IPS DF 6.9 (cell line): ENCODE measurements at places on chromosomes 11 and 22.

DNA sequence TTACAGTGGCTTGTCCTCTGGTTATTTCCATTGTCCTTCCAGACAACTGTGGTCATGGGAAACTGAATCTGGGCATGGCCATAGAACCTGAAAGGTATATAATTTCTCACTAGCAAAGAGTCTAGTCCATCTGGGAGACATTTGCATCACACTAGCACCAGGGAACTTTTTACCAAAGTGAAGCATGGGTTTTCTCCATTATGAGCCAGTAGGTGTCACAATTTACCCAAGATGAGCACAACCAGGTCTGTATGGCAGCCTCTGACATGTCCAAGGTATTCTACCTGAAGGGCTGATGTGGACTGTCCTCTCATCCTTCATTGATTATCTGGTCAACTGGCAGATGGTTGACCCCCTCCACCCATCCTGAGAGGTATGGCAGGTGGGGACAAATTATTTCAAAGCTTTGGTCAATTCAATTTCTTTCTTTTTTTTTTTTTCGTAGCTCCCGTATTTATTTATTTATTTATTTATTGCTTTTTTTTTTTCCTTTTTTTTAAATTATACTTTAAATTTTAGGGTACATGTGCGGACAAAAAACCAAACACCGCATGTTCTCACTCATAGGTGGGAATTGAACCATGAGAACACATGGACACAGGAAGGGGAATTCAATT, 425.9 kb downstream of the TMEM135 start:
- peak; percentile 52 for DNase-seq

DNA sequence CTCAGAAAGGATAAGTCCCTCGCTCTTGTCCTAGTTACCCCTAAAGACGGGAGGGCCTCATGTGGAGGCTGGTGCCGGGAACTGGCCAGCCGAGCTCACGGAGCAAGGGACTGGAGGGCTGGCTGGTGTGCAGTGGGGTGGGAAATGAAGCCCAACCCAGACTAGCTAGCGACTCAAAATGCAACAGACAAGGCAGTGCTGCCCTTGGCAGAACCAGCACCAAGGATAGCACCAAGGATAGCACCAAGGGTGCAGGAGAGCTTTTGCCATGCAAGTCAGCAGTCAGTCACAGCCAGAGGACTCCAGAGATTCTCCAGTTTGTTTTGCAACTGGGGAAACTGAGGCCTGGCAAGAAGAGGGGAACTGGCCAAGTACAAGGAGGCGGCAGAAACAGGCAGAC, 6.5 kb upstream of the BATF2 start:
- no peak for DNase-seq

DNA sequence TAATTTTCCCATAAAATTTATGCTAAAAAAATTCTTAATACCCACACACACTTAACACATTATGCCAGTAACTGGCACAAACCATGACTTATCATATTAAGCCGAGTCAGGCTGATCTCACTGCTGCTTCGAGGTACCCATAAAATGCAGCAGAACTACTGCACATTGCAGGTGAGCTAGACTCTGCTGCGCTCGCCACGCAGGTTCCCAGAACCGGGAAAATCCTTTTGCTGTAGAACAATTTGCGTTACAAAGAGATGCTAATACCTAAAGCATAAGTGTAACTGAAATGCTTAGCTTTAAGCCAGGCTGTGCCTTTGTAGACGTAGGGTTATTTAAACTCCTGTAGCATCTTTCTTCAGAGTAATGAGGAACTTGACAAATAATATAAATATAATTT, 200.3 kb downstream of the MSANTD4 start:
- no peak for DNase-seq

DNA sequence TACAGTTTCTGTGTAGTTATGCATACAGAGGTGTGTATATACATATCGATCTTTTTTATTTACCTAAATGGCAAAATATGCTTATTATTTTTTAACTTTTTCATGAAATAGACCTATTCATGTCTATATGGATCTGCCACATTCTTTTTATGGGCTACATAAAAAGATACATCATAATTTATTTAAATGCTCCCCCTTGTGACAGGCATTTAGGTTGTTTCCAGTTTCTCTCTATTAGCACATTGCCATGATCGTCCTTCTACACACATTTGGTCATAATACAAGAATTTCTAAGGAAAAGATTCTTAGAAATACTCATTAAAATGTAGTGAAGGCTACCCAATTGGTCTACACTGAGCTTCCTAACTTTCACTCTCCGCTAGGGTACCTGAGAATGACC, 1067.4 kb downstream of the OPCML start:
- DNase-seq = no peak

- no peak for DNase-seq
These were observed 61.6 kb downstream of the CASP12 start for GRCh38 chr11:104836691-104837090.

DNA sequence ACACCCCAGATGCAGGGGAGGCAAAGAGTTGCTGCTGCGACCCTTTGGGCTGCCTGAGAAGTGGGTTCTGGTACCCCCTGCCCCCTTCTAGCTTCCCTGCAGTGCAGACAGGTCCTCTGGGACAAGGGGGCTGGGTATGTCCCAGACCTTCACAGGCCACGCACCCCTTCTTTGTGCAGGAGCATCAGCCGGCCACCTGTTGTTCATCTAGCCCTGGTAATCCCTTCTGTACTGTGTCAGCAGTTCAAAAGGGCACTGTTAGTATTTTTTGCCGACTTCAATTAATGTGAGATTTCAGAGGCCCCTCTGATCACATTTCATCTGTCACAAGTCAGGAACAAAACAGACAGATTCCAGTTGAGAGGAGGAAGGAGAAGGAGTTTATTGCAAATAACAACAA, 49.9 kb downstream of the ALX4 start:
- no peak for DNase-seq

DNA sequence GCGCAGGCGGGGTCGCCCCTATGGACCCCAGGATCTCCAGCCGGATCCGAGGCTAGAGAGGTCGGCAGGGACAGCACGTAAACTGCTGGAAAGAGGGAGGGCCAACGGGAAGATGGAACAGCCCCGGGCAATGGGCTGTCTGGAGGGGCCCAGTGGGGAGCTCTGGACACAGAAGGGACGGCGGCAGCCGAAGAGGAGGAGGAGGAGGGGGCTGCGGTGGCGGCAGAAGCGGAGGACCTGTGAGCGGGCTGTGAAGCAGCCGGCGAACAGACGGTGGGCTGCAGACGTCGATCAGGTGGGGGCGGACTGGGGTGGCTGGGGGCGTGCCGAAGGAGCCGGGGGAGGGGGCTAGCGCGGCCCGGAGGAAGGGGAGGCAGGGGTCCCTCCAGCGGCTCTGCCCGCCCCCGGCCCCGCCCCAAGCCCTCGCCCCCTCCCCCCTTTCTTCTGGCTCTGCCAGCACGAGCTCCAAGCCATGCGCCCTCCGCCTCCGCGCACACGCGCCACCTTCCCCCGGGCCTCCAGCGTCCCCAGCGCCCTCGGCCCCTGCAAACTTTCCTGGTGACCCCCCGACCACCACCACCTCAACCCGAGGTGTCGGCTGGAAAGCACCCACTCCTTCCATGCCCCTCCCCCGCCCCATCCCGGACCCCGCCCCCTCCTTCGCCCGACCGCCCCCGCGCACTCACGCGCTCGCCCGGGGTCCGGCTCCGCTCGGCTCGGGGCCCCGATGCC, 432 bp downstream of the TNKS1BP1 start:
- DNase-seq = no peak

DNA sequence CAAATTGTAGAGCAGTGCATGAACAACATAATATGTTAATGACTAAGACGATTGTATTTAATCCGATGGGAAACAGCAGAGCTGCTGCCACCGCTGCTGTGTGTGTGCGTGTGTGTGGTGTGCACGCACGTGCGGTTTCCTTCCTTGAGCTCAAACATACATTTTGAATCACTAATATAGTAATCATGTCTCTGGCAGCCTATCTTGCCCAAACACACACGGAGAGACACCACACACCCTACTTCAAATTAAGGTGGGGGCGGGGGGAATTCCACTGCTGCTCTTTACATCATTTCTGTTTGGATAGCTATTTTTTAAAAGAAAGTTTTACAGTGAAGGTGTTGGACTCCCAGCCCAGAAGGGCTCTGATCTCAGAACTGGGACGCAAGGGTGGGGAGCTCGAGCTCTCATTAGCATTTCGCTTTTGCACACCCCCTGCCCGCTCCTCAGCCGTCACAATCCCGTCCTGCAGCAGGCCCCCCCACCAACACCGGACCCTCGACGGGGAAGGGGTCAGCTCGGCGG, 651 bp upstream of the FAM83F start:
- DNase-seq = no peak

DNA sequence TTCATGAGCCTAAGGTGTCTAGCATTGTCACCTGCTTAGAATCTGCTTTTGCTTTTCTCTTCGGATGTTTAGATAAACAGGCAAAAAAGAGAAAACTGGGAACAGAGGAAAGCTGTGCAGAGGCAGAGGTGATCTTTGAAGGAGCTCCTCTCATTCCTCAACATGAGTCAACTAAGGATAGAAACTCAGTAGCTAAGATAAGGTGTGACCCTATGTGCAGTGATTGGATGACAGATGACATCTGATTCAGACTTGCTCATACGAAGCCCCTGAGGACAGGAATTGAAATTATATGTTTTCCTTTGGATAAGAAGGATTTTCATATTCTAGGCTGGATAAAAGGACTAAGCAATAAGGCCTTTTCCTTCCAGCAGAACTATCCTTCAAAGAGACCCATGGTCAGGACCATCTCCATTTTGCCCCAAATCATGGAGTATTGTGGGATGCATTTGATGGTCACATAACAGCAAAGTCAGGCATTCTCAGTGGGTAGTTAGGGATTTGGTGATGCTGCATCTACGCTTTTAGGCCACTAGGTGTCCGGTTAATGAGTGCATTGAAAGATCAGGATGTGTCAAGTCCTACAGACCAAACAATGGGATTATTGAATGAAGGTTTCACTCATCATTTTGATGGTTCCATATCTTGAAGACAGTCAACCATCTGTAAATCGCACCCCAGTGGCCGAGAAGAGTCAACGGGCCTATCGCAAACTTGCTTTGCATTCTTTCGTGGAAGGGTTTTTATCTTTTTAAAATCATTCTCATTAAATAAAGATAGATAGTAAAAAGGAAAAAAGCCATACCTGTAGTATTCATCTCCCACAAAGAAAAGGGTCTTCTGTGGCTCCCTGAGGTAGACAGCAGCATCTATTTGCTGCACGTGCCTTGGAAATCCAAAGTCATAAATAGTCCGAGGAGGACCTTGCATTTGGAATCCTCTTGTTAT, 32.2 kb downstream of the MMP20 start:
- DNase-seq = no peak

- no peak for DNase-seq
These were observed 33.8 kb downstream of the ARHGAP8 start for GRCh38 chr22:44786136-44786535.

DNA sequence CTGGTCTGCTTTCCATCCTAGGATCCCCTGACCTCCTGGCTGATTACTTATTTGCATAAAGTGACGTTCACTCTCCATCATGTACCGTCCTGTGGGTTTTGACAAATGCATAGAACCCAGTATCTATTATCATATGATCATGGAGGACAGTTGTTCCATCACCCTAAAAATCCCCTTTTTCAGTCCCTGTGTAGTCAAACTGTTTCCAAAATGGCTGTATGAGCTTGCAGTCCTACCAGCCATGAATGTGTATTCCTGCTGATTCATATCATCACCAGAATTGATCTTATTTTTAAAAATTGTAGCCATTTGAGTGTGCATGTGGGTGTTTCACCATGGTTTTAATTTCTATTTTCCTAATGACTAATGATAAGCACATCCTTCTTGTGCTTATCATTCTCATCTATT, 108.8 kb downstream of the MPPED1 start:
- no peak for DNase-seq

DNA sequence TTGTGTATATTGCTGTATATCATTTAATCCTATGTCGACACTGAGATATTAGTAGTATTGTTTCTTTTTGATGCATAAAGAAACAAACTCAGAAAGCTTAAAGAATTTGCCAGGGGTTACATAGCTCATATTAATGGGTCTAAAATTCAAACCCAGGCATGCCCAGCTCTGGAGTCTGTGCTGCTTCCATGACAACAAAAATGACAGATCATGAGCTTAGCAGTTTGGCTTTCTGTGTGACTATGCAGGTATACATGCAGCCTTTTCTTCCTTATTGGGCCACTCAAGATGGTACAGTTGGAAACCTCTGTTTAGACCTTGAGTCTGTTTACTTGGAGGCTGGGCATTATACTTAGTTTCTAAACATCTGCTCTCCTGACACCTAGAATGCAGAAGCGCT, 220.5 kb upstream of the TENM4 start:
- DNase-seq = no peak

- no peak for DNase-seq
These were observed 117.4 kb upstream of the BID start for GRCh38 chr22:17891481-17892167.

DNA sequence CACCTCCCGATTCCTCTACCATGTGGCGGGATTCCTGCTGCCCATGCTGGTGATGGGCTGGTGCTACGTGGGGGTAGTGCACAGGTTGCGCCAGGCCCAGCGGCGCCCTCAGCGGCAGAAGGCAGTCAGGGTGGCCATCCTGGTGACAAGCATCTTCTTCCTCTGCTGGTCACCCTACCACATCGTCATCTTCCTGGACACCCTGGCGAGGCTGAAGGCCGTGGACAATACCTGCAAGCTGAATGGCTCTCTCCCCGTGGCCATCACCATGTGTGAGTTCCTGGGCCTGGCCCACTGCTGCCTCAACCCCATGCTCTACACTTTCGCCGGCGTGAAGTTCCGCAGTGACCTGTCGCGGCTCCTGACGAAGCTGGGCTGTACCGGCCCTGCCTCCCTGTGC, 10.5 kb downstream of the CXCR5 start:
- no peak for DNase-seq
